Retinal pigment epithelial cell (primary cell): ENCODE measurements at places on chromosomes 3 and 15.

GRCh38 chr3:151085889-151086483 lies 522 bp downstream of the MED12L start:
- DNase-seq: no peak

GRCh38 chr3:107637416-107638183 lies 114.8 kb downstream of the BBX start:
- DNase-seq: no peak

DNA sequence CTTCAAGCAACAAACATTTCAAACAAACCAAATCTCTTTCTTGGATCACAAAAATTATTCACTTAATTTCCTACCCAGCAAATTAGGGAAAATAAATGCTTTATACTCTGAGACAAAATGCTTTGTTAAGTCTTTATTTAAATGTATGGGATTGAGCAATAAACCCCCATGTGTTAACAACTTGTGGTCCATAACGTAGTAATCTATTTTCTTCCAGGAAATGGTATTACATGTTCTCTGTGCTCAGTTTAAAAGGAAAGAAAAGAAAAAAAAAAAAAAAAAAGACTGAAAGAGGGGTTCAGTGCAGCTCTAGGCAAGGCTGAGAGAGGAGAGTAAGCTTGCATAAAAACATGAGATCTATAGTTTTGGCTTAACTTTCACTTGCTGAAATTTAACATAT lies 102.3 kb downstream of the PIK3CB start:
- no peak for DNase-seq

DNA sequence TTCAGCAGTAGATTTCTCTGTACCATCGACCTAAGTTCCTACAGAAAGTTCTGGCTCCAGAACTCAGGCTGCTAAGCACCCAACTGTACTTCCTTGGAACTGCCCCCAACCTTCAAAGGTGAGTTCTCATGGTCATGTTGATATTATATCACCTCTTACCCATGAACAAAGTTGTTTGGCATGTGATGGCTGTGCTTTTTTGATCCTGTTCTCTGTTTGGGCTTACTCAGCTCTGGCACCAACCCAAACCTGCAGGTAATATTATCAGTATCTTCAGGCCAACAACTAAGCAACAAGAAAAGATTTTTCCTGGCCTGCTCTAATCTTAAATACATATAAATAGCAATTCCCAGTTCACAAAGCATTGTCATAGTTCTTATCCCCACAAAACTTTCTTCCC lies 318.7 kb upstream of the LMCD1 start:
- DNase-seq: no peak
